ENCODE measurements at places on chromosomes 2 and 18. TPM values are rescaled to one million over a fixed set of nuclear protein-coding genes. Genes with fewer than 3 reads are reported as not detected.

ITGA6 gene
- 26.5 TPM for total RNA-seq

SERPINB7 gene
- total RNA-seq: not detected

PPM1B gene
- total RNA-seq: 66.4 TPM

DNA sequence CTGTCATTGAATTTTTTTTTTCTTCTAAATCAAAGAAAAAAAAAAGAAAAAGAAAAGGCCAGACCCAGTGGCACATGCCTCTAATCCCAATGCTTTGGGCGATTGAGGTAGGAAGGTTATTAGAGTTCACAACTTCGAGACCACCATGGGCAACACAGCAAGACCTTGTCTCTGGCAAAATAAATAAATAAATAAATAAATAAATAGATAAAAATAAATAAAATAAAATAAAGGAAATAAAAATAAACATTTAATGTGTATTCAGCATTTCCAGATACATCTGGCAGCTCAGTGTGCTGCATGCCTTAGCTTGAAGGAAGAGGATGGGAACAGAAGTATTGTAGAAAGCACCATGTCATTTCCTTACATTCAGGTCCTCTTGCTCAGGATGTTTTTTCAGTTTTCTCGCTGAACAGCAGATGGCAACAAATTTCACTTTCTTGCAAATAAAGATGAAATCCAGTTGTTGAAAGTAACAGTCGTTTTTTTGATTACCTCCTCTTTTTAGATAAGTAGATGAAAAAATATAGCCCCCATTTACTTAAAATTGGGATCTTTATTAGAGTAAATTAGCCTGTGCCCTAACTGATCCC lies 25.7 kb upstream of the FAM178B start:
- no peak for DNase-seq

DNA sequence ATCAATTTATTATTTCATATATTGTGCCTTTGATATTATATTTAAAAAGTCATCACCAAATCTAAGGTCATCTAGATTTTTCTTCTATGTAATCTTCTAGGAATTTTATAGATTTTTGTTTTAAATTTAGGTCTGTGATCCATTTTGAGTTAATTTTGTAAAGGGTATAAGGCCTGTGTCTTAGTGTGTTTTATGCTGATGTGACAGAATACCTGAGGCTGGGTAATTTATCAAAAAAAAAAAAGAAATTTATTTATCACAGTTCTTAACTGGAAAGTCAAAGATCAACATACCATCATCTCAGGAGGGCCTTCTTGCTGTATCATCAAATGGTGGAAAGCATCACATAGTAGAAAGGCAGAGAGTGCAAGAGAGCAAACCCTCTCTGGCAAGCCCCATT lies 216.2 kb downstream of the PDE1A start:
- DNase-seq: no peak

DNA sequence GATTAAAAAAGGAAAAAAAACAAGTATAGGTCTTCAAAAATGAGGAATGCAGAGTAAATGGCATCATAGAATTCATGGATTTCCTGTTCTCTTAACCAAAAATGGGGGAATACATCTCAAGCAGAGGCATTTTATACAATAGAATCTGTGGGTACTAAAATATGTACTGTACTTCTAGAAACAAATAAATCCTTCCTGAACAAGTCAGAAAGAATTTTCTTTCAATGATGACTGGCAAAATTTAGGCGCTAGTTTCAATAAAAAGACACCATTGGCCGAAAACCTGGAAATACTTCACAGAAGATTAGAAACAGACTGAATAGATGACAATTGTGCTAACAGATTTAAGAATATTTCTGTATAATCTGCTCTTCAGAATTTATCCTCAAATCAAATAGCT lies 15.1 kb downstream of the TRAK2 start:
- DNase-seq: no peak

GRCh38 chr2:218128781-218129457 lies 3.1 kb downstream of the CXCR2 start:
- DNase-seq: no peak

GRCh38 chr2:12430407-12431133 lies 286.2 kb upstream of the TRIB2 start:
- no peak for DNase-seq
